ENCODE measurements at places on chromosomes 5 and 9.

GRCh38 chr5:151357792-151358191, 10.4 kb upstream of the SLC36A2 start:
- DNase-seq: peak; percentile 6

- DNase-seq: no peak
These were observed 56.1 kb downstream of the UBAP2 start for GRCh38 chr9:33992632-33993031.

DNA sequence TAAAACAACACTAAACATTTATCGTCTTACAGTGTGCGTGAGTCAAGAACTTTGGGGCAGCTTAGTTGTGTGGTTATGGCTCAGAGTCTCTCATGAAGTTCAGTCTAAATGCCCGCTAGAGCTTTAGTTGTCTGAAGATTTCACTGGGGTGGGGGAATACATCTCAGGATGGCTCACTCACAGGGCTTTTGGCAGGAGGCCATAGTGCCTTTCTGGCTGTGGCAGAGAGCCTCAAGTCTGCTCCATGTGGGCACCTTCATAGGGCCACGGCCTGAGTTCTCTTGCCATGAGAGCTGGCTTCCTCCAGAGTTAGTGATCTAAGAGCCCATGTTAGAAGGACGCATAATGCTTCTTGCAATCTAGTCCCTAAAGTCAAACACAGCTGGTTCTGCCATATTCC, 258.8 kb upstream of the NUDT12 start:
- DNase-seq: no peak

DNA sequence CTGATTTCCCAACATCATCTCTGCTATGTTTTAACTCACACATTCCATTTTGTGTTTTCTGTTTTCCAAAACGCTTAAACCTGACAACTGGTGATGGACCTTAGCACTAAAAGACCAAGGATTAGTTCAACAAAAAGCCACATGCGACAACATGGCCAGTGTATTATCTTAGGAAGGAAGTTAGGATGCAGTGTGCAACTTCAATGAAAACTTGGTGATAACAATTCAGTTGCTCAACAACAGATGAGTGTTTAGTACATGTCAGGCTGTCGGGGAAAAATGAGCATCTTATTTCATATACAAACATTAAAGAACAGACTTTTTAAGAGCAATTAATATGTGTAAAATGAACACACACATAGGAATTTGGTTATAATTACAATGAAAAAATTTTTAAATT, 780.0 kb downstream of the SEMA5A start:
- no peak for DNase-seq

- peak; percentile 77 for DNase-seq
These were observed 26.6 kb upstream of the CRB2 start for GRCh38 chr9:123329329-123329955.

DNA sequence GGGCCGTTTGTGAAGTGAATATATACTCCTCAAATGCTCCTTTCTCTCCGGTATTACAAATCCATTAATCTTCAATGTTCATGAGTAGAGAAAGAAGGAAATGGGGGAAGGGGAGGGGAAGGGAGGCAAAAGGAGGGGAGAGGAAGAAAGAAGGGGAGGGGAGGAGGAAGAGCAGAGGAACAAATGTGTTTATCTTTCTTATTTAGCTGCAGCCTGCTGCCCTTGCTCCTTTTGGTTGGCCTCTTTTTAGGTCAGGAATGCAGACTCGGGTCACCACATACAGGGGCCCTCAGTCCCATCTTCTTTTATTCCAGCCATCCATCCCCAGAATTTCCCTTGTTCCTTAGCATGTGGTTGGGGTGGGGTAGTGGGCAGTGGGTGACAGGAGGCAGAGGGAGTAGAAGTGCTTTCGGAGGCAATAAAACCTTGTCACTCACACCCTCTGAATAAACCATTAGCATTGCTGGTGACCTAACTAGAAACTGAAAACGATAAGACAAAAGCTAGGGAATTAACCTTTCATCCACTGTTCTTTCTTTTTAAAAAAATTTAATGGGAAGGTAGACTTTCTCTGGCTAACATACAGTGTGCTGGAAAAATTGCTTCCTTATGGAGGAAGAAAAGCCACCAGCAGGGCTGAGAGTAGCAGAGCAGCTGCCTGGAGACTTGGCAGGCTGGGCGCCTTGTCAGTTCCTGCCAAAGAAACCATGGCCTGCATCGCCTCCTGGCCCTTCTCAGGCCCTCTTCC, 16.8 kb upstream of the PRLR start:
- DNase-seq: no peak

DNA sequence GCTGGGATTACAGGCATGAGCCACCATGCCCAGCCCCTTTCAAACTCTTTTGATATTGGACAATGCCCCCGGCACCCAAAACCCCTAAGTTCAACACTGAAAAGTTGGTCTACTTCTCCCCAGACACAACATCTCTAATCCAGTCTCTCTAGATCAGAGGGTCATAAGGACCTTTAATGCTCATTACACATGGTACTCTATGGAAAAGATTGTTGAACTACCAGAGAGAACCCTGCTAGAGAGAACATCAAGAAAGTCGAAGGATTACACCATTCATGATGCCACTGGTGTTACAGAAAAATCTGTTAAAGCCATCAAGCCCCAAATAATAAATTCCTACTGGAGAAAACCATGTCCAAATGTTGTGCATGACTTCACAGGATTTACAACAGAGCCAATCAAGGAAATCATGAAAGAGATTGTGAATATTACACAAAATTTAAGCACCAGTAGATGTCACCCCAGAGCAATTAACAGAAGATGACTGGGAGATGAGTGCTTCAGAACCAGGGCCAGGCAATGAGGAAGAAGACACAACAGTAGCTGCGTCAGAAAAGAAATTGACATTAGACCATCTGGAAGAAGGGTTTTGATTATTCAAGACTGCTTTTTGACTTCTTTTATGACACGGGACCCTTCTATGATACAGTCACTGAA, 28.3 kb upstream of the NIPAL4 start:
- DNase-seq: peak; percentile 77

DNA sequence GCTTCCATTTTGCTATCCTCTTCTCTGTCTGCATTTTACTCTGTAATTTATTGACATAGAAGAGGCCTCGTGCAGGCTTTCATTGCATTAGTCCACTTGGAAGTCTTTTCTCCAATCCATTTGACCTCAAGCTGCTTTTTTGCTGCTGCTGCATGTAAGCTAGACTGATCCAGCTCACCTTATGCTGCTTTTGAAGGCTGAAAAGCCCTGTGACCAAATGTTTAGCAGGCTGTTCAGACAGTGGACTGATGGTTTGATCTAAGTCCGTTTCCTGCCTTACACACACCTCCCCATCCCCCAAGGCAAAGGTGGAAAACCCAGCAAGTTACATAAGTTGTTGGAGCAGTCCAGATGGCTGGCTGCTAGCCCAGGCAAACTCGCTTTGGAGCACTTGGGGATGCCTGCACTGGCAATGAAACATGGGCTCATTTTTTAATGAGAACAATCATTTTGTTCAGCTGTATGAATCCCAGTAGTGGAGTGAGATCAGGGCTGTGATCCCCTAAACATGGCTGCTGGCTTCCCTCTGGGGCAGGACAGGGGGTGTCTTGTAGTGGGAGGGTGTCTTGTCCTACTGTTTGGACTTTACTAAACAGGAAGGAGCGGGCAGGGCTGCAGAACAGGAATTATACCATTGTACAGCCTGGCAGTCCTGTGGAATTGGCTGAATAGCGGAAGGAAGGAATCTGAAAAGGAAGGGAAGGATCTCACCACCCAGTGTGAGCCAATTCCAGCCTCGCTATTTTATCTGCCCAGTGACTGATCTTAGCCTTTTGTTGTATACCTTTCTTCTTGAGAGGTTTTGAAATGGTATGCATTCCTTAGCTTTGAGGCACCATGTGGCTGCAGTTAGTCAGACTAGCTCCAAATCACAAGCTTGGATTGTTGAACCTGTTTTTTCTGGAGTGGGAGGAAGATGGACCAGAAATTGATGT, 212.0 kb downstream of the ARHGAP26 start:
- no peak for DNase-seq
